ENCODE measurements at places on chromosomes 4 and X.
A peak's percentile ranks its signal among the peaks of the same experiment; 100 is the strongest.

DNA sequence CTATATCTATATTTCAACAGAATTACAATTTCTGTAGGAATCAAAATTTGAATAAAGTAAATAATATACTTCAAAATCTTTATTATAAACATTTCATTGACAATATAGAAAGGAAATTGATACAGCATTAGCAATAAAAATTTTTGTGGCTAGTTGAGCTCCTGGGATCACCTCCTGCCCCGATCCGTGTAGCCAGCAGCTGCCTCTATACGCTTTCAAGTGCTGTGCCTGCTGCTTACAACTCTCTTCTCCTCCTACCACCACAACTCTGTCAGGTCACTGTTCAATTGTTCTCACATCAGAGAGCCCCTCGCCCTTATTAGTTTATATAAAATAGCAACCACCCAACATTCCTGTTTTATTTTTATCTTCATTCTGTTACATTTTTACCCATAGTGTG lies 27.6 kb downstream of the INPP4B start:
- no peak for DNase-seq

DNA sequence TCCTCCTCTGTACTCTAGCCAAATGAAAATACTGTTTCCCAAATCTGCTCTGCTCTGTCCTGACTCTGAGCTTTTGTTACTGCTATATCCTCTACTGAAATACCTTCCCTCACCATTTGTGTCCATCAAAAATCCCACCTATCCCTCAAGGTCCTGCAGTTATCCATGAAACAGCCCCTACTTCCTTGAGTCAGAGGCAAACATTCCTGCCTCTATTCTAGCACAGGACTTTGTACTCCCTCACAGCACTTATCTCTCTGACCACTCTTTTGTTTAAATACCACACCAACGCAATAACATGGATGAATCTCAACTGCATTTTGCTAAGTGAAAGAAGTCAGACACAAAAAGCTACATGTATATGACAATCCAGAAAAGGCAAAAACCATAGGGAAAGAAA lies 10.5 kb upstream of the RNF128 start:
- DNase-seq: no peak

DNA sequence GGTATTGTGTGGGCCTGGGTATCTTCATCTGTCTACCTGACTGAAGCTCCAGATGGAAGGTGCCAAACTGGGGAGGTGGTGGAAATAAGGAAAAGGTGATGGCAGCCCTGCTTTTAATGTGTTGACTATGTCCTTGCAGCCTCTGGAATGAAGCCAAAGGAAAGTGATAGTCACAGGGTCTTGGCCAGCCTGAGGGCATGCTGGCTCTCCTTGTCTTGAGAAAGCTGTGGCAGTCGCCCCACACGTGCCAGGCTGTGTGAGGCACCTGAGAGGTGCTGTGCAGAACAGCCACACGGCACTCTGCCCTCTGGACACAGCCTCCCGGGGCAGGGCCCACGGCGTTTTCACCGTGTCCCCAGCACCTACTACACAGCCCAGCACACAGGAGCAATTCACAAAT lies 77.6 kb downstream of the NAT8L start:
- DNase-seq: no peak

DNA sequence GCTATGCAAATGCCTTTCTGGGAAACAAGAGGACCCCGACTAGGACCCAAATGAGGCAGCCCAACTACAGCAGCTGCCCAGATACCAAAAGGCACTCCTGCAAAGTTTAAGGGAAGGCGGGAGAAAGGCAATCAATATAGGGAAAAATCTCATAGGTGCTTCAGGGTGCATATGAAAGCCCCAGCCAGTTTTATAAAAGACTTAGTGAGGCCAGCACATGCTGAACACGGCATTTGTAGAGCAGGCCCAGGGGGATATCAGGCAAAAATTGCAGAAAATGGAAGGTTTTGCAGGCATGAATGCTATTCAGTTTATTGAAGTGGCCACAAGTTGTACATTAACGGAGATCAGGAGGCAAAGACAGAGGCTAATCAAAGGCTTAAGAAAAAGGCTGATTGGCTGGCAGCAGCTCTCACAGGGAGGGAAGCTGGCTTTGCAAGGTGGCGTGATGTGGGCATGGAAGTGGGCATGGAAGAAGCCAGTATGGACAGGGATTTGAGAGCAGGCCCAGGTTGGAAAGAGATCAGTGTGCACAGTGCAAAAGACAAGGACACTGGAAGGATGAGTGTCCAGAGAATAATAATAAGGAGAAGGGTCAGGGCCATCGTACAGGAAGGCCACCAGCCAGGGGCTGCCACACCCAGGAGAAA lies 37.7 kb upstream of the UGT2B7 start:
- DNase-seq: no peak

GRCh38 chrX:124015721-124016120 lies 54.2 kb downstream of the STAG2 start:
- DNase-seq: no peak

DNA sequence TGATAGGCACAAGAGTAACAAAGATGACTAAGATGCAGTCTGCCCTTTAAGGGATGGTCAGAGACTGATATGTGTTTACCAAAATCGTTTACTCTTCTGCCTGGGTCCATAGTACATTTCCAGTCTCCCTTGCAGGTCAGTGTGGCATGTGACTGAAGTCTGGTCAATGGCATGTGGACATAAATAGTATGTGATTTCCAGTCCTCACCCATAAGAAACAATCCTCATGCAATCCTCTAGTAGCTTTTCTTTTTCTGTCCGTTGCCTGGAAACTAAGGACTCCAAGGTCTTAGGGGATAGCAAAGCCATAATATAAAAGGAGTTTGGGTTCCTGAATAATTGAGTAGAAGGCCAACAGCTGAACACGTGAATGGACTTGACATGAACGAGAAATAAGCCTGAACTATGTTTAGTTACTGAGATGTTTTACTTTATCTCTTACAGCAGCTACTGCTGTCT lies 1.1 kb downstream of the SLC9B2 start:
- no peak for DNase-seq

GRCh38 chrX:150983521-150984168 lies 510 bp downstream of the HMGB3 start:
- peak; percentile 24 for DNase-seq

GRCh38 chrX:116378961-116379360 lies 57.4 kb upstream of the SLC6A14 start:
- no peak for DNase-seq

DNA sequence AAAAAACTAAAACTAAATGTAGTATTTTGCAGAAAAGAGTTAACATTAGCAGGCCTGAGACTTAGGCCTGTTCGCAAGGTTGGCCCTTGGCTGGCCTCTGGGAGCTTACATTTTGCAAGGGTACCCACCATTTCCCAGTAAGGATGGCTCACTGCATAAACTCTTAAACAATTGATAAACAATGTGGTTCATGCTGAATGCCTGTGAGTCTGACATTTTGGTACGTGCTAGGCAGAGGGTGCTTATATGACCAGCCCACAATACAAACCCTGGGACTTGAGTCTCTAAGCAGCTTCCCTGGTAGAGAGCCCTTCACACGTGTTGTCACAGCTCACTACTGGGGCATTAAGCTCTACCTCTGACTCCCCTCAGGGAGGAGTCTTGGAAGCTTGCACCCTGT lies 7.4 kb downstream of the PRPS2 start:
- no peak for DNase-seq

GRCh38 chrX:74535408-74536151 lies 78.8 kb downstream of the RLIM start:
- peak; percentile 60 for DNase-seq

- DNase-seq: no peak
Measured at GRCh38 chr4:3330707-3331106, 37.9 kb downstream of the RGS12 start.

DNA sequence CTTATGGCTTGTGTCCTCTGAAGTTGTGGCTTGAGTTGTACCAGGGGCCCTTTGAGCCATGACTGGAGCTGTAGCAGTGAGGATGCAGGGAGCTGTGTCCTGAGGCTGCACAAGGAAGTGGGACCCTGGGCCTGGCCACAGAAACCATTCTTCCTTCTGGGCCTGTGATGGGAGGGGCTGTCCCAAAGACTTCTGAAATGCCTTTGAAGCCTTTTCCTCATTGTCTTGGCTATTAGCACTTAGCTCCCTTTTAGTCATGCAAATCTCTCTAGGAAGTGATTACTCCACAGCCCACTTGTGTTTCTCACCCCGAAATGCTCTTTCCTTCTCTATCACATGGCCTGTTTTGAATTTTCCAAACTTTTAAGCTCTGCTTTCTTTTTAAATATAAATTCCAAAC lies 92.4 kb downstream of the FHDC1 start:
- no peak for DNase-seq

DNA sequence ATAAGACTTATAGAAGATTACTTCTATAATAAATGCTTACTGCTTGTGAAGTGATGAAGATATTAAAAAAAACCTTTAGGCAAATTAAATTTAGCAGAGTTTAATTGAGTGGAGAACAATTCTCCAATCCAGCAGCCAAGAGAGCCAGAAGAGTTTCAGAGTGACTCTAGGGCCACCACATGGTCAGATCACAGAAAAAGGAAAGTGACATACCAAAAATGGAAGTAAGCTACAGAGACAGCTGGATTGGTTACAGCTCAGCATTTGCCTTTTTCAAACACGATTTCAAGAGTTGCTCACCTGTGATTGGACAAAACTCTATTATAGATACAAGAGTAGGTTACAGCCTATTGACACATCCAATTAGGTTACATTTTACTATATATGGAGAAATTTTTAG lies 79.0 kb upstream of the TRAM1L1 start:
- no peak for DNase-seq

GRCh38 chr4:125826801-125827695 lies 512.3 kb downstream of the FAT4 start:
- DNase-seq: no peak

GRCh38 chrX:26889574-26889973 lies 573.6 kb downstream of the PPP4R3C start:
- no peak for DNase-seq

DNA sequence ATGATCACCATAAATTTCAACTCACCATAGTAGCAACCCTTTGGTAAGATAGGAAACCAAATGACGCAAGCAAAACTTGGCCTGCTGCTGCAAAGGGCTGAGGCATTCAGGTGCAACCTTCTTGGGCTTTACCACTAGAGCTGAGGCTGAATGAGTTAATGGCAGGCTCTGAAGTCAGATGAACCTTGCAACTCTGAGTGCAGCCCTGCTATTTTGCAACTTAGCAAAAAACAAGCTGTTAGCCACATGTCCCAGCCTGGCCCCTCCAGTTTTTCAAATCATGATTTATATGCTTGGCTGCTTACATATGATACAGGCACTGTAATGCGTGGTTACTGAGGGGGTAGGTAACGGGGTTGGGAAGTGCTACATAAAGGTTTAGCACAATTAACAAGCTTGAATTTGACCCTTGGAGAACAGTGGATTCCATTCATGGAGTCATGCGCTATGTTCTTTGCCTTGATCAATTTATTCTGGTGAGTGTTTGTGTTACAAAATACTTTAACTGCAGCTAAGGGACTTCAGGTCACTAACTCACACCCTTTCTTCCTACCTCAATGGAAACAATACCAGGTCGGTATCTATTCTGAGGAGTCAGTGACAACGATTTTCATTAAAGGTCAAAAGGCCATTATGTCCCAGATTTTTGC lies 80.5 kb upstream of the PPARGC1A start:
- no peak for DNase-seq

GRCh38 chr4:185149392-185149791 lies 6.3 kb downstream of the SLC25A4 start:
- no peak for DNase-seq

- no peak for DNase-seq
Measured at GRCh38 chrX:105706041-105706440, 116.3 kb upstream of the NRK start.

GRCh38 chrX:44415639-44416386 lies 72.3 kb upstream of the EFHC2 start:
- no peak for DNase-seq

DNA sequence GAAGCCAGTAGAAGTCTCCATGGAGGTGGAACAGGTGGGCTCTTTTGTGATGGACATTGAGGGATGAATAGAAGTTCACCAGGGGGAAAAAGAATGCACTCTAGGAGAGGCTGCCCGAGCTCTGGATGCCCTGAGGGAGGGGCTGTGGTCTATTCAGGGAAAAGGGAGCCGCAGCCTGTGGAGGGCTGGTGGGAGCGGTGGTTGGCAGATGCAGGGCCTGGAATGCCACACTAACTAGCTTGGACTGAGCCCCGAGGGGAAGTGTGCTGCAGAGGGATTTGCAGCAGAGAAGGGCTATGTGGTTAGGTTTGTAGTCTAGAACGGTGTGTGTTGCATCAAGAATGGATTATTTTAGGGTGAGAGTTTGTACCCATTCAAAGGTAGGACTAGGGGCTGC lies 29.5 kb upstream of the PSAPL1 start:
- DNase-seq: no peak

- peak; percentile 6 for DNase-seq
Measured at GRCh38 chrX:153828308-153828707, 2.0 kb downstream of the PDZD4 start.

DNA sequence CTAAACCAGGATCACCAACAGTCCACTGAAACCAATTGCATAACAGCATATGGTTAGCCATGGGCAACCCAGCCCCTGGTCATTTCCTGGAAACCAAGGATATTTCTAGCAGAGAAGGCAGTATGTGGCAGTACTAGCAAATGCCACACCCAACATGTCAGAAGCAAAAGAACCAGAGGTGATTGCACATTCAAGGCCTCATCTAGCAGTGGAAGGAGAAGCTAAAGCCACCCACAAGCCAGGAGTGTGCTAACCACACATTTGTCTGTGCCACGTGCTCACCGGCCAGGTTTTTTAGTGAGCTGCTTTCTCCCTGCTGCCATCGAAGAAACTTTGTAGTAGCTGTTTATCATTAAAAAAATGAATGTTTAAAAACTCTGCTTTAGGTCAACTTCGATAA lies 42.0 kb downstream of the TEC start:
- no peak for DNase-seq

DNA sequence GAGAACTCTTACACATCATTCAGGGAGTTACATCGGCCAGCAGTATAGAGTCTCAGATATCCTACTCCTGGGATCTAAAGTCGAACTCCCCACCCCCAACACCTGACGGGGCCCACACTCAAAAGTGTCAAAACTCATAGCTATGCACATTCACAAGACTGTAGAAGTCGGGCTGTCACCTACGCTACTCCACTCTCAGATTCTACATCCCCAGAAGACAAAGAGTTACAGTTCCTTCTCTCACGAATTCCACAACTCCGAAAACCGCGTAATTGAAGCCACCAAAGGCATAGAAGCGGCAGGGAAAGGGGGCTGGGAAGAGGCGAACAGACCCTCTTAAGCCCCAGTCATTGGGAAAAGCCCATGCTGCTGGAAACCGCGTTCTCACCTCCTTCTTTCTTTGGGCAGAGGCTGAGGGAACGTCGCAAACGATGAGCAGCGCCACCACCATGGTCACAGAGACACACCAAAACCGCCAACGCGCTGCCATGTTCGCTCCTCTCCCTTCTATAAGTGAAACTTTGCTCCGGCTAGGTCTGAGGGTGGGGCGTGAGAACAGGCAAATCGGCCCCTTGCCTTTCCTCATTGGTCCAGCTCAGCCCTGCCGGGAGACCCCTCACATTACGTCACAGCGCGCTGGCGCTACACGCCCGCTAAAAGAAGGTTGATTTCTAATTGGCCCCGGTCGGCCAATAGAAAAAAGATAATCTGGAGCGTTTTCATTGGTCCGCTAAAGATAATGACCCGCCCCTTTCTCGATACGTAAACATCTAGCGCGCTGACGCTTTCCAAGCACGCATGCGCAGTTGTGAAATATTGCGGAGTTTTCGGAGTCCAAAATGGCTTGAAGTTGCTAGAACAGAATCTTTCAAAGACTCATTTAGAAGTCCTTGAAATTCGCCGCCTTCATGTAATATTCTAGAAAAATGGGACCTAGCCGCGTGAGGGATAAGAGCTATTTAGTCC lies at the start of gene MAGT1:
Gene MAGT1, minus strand, starts transcription at position 515 of the 966 bp plus-strand sequence. Its CDS starts 25 bp downstream, at position 490.
- DNase-seq: peak; percentile 81
